ENCODE measurements at places on chromosomes 16 and 17.

DNA sequence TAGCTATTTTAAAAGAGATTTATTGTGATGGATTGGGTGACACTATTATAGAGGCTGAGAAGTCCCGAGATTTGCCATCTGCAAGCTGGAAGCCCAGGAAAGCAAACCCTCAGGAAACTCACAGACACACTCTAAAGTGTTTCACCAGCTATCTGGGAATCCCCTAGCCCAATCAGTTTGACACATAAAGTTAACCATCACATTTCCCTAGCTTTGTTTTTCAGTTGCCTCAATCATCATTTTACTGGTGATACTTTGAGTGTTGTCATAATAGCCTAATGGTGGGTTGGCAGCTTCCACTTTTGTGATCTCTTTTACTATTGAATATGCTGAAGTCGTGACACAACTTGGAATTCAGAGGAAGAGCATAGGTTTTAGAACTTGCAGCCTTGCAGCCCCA lies 1.8 kb downstream of the SGF29 start:
- no peak for DNase-seq

DNA sequence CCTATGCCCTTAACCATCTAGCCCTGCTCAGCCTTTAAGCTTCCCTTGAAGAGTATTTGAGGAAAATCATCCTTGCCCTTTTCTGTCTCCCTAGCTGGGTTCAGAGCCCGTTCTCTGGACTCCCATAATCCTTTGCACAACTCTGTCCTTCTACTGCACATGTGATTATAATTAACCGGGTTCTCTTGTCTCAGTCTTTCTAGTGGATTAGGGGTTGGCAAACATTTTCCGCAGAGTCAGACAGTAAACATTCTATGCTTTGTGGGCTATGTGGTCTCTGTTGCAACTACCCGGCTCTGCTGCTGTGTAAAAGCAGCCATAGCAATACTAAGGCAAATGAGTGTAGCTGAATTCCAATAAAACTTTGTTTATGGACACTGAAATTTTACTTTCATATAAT lies 80.0 kb downstream of the CDRT15 start:
- DNase-seq = no peak

DNA sequence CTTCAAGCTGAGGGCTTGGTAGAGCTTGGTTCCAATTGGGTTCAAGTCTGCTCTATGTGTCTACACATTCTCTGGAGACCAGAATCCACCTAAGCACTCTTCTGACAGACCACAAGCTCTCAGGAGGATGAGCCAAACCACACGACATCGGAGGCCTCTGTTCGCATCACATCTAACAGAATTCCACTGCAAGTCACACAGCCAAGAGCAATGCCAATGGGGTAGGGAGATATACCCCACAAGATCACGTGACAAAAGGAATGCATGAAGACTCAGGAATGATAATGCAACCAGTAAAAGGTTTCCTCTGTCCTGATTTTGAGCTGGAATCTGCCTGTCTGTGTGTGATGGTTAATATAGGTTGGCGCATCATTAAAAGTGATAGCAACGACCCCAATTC lies 46.6 kb upstream of the RPL38 start:
- DNase-seq = no peak

DNA sequence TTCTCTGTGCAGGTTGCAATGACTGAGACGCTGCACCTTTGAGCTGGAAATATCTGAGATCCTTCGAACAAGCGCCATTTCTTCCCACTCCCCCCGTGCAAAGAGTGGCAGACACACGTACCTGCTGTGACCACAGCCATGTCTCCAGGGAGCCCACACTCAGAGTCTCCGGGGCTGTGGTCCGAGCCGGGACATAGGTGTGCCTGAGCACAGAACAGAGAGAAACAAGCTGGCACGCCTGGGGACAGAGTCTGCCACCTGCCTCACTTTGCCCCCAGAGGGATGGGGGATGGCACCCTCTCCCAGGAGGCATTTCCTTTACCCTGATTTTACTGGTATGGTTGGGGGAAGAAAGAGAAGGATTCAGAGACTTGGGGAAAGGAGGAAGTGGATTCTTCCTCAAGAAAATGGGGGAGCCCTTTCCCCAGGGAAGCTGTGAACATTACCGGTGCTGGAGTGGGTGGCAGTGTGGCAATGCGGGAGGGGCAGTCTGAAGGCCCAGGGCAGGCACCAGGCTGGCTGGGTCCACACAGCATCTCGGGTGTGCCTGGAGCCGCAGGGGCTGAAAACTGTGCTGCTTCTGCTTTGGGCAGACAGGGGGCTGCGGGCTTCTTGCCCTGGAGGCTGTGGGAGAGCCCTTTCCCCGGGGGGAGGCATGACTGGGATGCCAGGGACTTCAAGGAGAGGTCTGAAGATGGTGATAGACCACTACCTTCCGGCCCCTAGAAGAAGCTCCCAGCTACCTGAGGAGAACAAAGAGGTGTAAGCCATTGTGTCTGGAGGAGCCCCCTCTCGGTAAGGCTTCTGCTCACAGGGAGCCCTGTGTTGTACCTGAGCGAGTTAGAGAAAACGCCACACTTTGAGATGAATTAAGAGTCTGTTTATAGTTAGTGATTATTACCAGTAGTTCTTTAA lies 6.6 kb upstream of the PIK3R6 start:
- no peak for DNase-seq

GRCh38 chr16:85569615-85570212 lies 43.4 kb upstream of the GSE1 start:
- no peak for DNase-seq

- DNase-seq = no peak
Observed at GRCh38 chr17:80257716-80258213, 2.9 kb upstream of the RNF213 start.

GRCh38 chr17:81566461-81567126 lies 14.4 kb upstream of the FAAP100 start:
- no peak for DNase-seq

DNA sequence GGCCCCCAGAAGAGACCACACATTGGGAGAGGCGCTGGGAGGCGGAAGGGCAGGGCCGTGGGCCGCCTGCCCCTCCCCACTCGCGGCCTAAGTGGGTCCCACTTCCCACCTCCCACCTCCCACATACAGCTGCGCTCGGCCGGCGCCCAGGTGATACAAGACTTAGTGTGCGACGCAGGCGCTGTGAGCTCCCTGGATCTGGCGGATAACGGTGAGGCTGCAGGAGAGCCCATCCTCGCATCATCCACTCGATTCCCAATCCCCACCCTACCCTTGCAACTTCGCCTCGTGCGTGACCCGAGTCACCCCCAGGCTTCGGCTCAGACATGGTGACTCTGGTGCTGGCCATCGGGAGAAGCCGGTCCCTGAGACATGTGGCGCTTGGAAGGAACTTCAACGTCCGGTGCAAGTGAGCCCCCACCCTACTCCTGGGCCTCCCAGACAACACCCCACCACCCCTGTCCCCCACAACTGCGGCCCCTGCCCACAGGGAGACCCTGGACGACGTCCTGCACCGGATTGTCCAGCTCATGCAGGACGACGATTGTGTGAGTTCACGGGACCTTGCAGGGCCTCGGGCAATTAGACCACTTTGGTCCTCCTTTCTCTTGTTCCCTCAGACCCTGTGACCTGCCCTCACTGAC lies 3.9 kb downstream of the CARMIL2 start:
- no peak for DNase-seq

- DNase-seq = no peak
Observed at GRCh38 chr17:4771519-4772234, at the start of gene TM4SF5. TM4SF5 (plus strand) TSS chr17:4771886; CDS start chr17:4771923, 37 bp downstream.

DNA sequence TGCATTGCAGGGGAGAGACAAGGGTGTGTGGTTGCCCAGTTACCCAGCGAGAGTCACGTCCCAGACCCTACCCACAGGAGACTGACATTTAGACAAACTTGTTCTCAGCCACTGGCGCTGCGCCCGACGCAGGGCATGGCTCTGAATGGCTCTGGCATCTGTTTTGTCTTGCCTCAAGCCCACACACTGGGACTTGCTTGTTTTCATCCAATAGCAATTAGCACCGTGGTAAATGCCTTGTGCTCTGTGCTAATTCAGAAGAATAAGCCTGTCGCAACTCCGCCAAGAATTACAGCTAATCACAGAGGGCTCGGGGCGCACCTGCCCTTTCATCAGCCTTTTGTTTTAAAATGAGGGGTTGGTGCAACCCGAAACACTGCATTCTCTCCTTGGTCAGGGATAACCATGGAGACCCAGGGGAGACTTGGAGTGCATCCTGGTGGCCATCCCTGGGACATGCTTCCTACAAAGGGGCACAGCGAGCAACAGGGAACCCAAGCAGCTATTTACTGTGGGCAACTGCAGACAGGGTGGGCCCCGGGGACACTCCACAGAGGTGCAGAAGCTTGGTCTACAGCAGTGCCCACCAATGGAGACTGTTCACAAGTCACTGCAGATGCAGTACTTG lies 220.6 kb upstream of the ZFHX3 start:
- DNase-seq = no peak

- no peak for DNase-seq
Observed at GRCh38 chr17:60529806-60530205, 3.8 kb upstream of the APPBP2 start.

DNA sequence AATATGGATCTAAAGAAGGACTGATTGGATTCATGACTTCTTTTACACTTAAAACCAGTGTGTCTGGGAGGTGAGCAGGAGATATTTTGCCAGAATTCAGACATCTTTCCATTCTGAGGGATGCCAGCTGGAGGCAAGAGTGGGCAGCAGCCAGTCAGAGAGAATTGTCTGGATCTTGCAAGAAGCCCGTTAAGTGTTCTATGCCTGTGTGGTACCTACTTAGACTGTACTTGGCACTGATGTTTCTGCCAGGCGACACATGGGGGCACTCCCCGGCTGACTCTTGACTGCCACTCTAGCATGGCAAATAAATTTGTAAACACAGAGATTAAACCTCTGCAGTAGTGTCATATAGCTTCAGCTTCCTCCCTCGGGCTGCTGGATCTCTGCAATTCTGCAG lies 247.7 kb downstream of the UTP18 start:
- DNase-seq = no peak

GRCh38 chr17:32970281-32970680 lies 21.4 kb upstream of the SPACA3 start:
- no peak for DNase-seq

DNA sequence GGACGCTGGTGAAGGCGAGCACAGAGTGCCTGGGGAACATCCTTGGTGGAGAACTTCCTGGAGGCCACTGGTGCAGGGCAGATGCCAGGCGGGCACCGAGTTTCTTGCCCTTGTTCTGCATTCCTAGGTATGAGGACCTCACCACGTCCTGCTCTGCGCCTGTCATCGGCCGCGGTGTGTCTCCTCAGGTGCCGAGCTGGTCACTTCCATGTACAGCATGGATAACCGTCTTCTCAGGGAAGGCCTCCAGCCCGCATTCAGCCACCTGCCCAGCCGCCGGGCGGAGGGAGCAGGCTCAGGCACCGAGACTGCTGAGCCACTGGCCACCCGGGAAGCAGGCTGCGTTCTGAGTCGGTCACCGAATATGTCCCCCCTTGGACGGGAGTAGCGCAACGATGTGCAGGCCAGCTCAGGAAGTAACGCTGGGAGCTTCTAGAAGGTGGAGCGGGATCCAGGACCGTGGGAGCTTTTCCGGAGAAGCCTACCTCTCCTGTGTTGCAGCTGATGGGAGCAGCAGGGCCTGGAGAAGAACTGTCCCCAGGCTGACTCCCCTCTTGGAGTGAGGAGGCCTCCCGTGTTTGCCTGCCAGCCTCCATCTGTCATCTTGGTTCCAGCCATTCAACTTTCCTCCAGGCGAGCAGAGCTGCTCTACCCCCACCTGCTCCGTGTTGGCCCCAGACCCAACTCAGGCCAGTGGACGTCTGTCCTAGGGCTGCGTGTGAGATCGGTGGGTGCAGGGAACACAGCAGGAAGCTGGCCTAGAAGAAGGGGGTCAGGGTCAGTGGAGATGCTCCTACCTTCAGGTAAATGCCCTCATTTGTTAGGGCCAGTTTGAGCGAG lies 2.1 kb upstream of the BAIAP2 start:
- no peak for DNase-seq

DNA sequence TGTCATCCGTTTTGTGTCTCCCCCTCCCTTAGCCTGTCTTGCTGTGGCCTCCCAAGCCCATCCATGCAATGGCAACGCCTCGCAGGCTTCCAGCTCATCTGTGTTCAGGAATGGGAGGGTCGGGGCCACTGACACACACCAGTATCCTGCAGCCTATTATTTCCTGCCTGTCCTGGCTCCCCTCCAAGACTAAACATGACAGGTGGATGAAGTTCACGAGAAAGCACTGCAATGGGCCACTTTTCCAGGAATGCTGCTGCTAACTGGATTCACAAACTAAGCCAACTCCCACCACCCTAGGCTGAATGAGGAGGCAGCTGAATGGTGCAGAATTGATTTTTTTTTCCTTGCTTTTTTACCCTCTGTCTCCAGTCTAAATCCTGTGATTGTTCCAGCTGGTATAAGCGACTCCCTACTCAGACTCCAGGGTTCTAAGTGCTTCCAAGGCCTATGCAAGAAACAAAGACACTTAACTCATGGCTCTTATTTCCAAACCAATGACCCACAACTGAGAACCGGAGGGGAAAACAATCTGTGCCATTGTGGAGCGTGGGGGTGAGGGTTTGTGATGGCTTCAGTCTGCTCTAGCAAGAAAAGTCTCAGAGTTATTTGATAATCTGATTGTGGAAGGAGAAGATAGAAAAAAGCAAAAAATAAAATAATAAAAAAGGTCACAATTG lies 23.3 kb downstream of the TMEM100 start:
- DNase-seq = no peak

- DNase-seq = no peak
Observed at GRCh38 chr16:3173892-3174617, 13.9 kb upstream of the OR1F1 start.

- no peak for DNase-seq
Observed at GRCh38 chr16:22743401-22743800, 70.6 kb upstream of the HS3ST2 start.

DNA sequence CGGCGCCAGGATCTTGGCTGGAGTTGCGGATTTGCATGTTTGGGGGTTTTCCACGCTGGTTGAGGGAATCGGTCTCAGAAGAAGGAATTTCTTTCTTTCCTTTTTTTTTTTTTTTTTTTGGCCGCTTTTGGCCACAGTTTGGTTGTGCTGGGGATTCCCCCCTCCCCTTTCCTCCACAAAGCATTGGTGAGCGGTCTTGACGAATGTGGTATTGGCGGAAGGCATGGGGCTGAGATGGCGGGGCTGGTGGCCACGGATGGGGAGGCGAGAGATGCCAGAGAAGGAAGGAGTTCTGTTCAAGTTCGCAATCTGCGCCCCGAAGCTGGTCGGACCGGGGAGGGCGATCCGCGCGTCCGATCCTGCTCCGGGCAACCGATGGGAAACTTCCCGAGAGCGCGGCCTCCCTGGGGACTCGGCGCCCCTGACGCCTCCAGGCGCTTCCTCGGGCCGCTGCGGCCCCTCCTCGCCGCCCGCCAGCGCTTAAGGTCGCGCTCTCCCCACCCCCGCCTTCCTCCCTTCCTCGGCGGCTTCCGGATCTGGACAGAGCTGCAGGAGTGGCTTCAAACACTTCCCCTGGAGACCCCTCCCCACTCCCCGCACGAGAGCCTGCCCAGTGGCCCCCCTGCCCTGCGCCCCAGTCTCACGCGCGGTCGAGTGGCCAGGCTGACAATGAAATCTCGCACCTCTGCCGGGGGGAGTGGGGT lies 43.2 kb downstream of the RAI1 start:
- DNase-seq = no peak

Data from activated T-cell treated with anti-CD3 and anti-CD28 coated beads for 24 hours (primary cell).